ENCODE measurements at places on chromosomes 1 and 21.

- DNase-seq, result no peak
Measured at GRCh38 chr1:108585313-108585712, 25.4 kb downstream of the EEIG2 start.

GRCh38 chr1:204498981-204499380 is 4.4 kb upstream of the PIK3C2B start:
- no peak for DNase-seq

DNA sequence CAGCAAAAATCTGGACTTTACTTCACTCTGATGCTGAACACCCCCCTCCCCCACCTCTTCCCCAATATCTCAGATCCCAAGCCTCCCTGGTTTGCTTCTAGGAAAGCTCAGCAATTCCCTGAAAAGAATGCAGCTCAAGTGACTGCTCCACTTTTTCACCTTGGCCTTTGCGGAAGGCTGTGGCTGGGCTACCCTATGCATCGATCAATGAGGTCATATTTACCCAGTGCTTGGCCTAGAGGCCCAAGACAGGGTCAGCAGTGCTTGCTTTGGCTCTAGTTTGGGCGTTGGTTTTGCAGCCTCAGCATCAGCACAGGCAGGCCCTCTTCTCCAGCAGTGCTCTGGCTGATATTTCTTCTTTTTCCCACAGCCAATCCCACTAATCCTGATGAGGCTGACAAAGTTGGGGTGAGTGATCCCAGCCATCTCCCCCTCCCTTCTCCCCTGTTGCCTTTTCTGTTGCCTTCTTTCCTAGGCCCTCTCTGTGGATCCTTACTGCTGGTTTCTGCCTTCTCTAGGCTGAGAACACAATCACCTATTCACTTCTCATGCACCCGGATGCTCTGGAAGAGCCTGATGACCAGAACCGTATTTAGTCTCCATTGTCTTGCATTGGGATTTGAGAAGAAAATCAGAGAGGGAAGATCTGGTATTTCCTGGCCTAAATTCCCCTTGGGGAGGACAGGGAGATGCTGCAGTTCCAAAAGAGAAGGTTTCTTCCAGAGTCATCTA is 14.2 kb downstream of the FCGR2B start:
- no peak for DNase-seq

- no peak for DNase-seq
Measured at GRCh38 chr1:6456800-6457466, 9.0 kb downstream of the TNFRSF25 start.

GRCh38 chr1:76079475-76080227 is 5.1 kb downstream of the ST6GALNAC3 start:
- DNase-seq, result no peak

- no peak for DNase-seq
Measured at GRCh38 chr1:241391926-241392710, 35.1 kb upstream of the RGS7 start.

GRCh38 chr1:96464066-96464465 is 257.5 kb upstream of the PTBP2 start:
- DNase-seq, result no peak

DNA sequence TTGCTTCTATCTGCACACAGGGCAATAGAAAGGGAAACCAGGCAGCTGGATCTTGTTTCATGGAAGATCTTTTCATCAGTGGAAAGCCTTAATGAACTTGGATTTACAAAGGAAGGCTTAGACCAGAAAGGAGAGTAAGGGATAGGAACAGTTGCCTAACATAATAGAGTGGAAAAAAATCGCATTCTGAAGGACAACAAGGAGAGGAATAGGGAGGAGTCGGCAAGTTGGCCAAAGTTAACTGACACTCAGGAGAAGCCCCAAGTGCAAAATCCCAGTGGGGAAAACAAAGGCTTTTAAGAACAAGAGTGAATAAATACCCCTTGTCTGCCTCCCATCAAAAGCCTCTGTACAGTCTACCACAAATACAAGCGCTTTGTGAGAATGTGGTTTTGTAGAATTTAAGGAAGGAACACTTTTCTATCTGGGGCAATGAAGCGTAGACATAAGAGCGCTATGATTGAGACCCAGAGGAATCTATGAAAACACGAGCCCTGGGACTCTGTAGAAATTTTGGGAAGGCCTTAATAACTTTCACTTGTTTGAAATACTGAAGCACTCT is 74.1 kb downstream of the ZNF648 start:
- DNase-seq, result no peak

GRCh38 chr1:174724219-174724618 is 275.5 kb upstream of the CACYBP start:
- DNase-seq, result no peak

- DNase-seq, result no peak
Measured at GRCh38 chr1:245754463-245754961, 599.7 kb downstream of the KIF26B start.

GRCh38 chr1:14940285-14940870 is 213.2 kb upstream of the TMEM51 start:
- no peak for DNase-seq

- DNase-seq, result no peak
Measured at GRCh38 chr1:84370831-84371394, 27.4 kb upstream of the DNASE2B start.

- peak; percentile 82 for DNase-seq
Measured at GRCh38 chr1:20633190-20634064, at the start of gene PINK1. Gene PINK1, plus strand, starts transcription at chr1:20633458. Its CDS starts 91 bp downstream, at chr1:20633549.

DNA sequence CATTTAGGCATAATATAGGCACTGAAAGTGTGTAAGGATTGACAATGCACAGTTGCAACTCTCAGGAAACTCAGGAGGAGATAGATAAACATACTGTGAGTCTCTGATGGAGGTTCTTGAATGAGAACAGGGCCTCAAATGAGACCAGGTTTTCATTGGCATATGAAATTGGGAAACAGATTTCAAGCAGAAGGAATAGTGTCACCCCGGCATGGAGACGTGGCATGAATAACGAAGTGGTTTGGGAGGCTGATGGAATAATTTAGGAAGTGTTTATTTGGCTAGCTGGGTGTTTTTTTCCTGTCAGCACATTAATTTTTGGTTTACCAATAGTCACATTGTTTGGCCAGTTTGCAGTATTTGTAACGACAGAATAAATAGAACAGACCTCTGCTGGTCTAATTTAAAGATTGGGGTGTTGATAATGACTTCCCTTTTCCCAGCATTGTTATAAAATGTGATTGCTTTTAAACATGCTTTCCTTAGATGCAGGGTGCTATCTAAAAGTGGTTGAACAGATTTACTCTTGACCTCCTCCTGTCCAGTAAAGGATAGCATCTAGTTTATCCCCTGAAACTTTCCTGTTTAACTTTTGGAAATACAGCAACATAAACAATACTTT is 132.0 kb downstream of the C1orf21 start:
- DNase-seq, result no peak

DNA sequence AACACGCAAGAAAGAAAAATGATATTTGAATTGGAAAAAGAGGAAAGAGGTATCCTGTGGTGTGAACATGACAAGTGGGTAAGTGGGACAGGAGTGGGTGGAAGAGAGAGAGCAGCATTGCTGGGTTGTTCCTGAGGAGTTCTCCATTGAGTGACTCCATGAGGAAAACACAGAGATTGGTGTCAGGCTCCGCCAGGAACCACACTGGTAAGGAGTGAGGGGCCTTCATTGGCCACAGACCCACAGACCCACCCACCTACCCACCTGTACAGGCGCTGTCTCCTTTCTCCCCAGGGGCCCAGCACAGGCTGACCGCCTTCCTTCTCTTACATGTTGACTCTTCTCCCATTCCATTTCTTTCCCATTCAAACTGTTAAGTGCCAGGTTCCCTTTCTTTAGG is 20.9 kb downstream of the S100A7A start:
- DNase-seq, result no peak

- DNase-seq, result no peak
Measured at GRCh38 chr1:244395965-244396364, 55.7 kb downstream of the ADSS2 start.

DNA sequence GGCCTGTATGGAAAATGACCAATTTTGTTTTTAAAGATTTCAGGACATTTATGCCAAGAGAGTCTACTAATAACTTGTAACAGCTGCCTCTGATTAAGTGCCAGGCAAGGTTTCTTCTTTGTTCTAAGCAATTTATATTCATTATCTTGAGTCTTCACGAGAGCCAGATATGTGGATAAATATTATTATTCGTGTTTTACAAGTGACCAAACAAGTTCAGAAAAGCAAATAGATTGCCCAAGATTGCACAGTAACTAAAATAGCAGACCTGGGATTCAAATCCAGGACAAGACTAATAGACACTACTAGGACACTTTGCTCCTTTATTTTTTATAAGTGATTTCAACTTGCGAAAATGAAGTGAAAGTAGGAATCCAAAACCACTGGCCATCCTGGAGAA is 30.1 kb upstream of the DPT start:
- DNase-seq, result no peak

- no peak for DNase-seq
Measured at GRCh38 chr1:35324486-35324885, 56.0 kb downstream of the ZMYM4 start.

- DNase-seq, result no peak
Measured at GRCh38 chr1:85654066-85654782, 54.0 kb downstream of the ZNHIT6 start.

- DNase-seq, result no peak
Measured at GRCh38 chr1:115186711-115187265, 97.5 kb upstream of the TSPAN2 start.

- DNase-seq, result peak; percentile 67
Measured at GRCh38 chr1:6347641-6348487, 45.7 kb downstream of the ACOT7 start.
